ENCODE measurements at places on chromosomes 5 and 9.

- DNase-seq: no peak
These were observed 23.0 kb upstream of the CEP72 start for GRCh38 chr5:589173-589572.

- DNase-seq: no peak
These were observed 111.1 kb downstream of the KCTD16 start for GRCh38 chr5:144281784-144282183.

DNA sequence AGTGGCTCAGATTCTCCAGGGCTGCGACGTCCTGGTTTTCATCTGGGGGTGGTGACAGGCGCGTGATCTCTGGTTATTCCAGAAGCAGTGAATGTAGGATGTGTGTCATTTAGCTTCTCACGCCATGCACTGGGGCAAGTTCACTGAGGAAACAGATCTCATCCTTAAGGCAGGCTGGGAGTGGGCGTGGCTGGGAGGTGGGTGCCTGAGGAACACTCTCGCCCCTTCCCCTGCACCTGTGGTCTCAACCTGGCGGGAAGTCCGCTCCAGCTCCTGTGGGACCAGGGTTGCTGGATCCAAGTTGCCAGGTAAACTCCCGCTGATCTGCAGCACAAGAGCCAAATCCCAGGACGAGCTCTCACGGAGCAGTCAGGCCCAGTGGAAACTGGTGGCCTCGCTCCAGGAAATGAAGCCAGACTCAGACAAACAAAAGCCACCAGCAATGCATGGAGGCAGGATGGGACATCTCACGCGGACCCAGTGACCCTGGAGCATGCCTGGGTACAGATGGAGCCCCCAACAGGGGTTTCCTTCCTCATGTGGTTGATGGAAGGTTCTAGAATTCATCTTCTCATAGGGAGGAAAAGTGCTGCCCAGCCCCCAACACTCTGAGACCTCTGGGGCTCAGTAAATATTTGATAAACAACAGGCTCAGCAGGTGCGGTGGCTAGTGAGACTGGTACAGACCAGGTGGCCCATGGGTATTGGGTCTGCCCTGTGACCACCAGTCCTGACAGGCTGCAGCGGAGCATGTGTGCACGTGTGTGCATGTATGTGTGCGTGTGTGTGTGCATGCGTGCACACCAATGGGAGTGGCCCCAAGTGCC is 16.3 kb upstream of the SLC12A7 start:
- no peak for DNase-seq

DNA sequence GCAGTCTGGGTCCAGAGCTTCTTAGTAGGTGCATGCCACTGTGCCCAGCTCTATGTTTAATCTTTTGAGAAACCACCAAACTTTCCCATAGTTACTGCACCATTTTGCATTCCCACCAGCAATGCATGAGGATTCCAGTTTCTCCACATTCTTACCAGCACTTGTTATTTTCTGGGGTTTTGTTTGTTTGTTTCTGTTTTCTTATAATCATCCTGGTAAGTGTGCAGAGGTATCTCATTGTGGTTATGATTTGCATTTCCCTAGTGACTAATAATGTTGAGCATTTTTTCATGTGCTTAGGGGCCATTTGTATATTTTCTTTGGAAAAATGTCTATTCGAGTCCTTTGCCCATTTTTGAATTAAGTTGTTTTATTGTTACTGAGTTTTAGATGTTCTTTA is 11.4 kb downstream of the FOXE1 start:
- DNase-seq: no peak

- no peak for DNase-seq
These were observed 84.8 kb downstream of the ADAMTS2 start for GRCh38 chr5:179260324-179261070.

DNA sequence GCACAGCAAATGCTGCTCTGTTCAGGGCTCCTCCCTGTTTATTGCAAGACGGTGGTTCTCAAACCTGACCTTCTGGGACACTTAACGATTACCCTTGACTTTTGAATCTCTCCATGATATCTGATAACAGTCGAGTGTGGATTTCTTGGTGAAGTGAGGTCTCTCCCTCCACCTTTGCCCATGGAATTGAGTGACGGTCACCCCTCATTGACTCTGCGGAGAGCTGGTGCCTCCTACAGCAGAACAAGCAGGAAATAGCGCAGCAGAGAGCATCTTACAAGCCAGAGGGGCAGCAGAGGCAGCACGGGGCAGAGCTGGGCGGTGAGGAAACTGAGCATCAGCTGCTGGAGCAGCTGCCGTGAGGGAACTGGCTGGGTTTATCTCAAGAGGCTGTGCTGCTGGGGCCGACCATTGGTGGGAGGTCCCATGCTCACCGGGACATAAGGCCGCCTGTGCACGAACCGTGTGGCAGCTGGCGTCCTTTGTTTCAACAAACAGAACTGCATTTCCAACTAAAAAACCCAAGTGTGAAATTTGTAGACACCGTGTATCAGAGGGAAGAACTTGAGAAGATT is 189.8 kb downstream of the MTRR start:
- no peak for DNase-seq

- DNase-seq: peak; percentile 4
These were observed 136.9 kb upstream of the RFX3 start for GRCh38 chr9:3662671-3663070.

GRCh38 chr9:4365055-4365454 is 65.2 kb upstream of the GLIS3 start:
- DNase-seq: no peak

DNA sequence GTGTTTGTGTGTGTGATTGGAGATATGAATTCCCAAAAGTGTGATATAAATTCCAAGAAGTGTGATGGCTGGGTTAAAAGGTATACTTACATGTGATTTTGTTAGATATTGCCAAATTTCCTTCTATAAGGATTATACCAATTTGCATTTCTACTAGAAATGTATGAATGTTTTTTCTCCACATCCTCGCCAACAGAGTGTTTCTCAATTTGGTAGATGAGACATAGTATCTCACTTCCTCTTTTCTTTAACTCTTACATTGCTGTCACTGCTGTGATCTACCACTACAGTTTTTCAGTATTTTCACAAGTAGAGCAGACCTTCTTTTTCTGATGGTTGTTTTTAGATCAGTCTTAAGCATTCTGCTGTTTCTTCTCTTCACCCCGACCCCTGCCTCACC is 111.3 kb downstream of the FER start:
- DNase-seq: peak; percentile 3

DNA sequence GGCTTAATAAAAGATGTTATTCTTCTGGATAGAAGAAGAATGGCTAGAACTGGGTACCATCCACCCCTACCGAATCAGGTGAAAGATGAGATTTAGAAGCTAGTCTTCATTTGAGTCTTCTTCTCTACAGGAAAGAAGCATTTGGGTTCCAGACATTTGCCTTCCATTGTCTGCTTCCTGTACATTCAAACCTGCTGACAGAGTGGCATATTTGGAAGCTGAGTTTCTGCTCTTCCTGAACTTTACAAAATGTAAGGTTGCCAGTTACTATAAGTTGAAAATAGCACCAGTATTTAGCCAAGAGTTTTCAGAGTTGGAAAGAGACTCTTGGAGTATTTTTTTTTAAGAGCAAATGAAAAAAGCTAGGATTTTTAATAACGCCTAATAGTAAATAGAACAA is 525.4 kb upstream of the TLE4 start:
- DNase-seq: no peak

DNA sequence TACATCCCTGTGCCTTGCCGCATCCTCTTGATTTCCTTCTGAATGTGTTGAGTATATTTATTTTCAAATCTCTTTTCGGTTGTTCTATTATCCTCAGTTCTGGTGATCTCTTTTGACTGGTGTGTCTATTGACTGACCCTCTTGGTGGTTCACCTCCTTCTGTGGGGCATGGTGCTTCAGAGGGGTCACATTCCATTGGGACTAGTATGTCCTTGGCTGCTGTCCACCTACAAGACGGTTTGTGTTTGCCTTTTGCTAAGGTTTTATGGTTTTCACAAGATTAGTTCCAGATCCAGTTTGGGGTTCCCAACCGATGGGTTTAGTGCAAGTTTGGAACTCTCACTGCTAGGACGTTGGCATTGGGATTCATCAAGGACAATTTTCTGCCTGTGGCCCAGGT is 66.6 kb downstream of the PHF2 start:
- peak; percentile 6 for DNase-seq

DNA sequence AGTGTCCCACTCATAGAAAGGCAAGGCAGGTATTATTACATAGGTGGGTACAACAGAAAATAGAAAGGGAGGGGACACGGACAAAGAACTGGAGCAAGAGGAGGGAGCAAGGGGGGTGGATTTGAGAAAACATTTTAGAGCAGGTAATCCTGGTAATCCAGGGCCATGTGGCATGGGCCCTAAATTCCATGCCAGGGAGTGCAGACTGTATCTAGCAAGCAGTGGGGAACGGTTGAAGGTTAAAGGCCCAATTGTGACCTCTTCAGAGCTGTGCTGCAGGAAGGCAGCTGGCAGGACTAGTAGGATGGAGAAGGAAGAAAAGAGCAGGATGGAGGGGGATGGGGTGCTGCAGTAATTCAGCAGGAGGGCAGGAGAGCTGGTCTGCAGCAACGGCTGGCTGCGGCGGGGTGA is 75.2 kb downstream of the PDE6A start:
- DNase-seq: no peak

DNA sequence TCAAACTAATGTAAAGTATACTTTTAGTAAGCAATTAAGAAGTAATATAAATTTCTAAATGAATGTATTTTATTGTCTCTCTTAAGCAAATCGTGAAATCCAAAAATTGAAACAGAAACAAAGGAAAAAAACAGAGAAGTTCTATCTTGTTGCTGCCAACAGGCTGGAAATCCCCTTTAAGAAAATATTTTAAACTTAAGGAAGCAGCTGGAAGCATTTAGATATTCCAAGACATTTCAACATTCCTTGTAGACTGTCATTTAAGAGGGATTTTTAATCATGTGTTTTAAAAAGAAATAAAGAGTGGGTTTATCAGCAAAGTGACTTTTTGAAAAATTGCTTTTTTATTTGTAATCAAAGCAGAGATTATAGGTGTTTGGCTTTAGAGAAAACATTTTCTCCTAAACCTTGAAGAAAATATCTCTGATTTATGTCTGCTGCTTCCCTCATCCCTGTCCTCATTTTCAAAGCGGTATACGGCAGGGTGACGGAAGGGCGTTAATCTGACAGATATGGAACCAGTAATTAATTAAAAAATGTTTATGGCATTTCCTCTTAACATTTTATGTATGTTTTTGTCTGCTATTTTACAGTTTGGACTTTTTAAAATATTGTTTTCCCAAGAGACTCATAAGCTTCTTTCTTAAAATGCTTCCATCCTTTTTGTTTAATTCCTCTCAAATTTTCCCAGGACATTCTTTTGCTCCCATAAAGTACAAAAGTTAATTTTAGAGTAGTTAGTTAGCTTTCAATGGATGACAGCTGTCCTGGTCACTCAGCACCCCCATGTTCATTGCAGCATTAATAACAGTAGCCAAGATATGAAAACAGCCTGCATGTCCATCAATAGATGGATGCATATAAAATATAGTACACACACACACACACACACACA is 245.6 kb downstream of the LURAP1L start:
- no peak for DNase-seq
